ENCODE measurements at places on chromosomes 5 and 9.

DNA sequence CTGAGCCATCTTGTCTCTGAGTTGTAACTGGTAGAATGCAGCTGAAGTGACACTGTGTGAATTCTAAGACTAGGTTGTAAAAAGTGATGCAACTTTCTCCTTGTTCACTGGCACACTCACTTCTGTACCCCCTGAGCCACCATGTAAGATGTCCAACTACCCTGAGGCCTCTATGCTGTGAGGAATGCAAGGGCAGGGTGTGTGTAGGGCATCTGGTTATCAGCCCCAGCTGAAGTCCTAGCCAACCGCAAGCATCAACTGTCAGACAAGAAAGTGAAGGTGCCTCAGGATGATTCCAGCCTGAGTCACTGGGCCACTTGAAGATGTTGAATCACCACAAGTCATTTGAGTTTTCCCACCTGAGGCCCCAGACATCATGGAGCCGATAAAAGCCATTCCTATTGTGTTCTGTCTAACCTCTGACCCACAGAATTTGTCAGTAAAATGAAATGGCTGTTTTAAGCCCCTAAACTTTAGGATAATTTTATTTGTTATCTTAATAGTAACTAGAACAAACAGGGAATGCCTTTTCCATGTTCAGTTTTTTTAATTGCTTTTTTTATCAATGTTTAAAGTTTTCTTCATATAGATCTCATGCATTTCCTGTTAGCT is 18.7 kb upstream of the RHOBTB3 start:
- no peak for DNase-seq

DNA sequence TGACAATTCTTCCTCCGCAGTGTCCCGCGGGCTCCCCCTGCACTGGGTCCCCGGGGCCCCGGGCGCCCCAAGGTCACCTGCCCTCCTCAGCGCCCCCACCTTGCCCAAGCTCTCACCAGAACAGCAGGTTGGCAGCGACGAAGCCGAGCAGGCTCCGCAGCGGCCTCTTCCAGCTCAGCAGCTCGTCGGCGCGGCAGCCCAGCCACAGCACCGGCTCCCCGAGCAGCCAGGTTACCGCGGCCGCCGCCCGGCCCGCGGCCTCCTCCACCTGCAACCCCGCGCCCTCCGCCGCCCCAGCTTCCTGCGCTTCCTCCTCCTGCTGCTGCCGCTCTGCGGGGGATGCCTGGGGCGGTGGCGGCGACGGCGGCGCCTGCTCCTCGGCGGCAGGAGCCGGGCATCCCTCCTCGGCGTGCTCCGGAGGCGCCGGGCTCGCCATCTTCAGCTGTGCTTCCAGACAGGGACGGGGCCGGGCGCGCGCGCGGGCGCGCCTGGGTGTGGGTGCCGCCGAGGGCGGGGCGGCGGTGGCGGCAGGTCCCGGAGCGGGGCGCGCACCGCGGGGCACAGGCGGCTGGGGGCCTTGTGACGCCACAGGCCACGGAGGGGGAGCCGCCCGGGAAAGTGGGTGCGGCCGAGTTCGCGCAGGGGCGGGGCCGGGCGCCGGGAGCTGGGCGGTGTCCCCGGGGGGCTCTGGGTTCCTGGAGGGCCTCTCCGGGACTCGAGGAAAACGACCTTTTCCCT is at the start of gene RETREG1:
RETREG1 (minus strand) TSS at position 462 of the 738 bp plus-strand sequence; CDS start at position 436, 26 bp downstream.
- peak; percentile 81 for DNase-seq

- DNase-seq = no peak
Measured at GRCh38 chr9:77838986-77839385, 190.9 kb upstream of the GNA14 start.

DNA sequence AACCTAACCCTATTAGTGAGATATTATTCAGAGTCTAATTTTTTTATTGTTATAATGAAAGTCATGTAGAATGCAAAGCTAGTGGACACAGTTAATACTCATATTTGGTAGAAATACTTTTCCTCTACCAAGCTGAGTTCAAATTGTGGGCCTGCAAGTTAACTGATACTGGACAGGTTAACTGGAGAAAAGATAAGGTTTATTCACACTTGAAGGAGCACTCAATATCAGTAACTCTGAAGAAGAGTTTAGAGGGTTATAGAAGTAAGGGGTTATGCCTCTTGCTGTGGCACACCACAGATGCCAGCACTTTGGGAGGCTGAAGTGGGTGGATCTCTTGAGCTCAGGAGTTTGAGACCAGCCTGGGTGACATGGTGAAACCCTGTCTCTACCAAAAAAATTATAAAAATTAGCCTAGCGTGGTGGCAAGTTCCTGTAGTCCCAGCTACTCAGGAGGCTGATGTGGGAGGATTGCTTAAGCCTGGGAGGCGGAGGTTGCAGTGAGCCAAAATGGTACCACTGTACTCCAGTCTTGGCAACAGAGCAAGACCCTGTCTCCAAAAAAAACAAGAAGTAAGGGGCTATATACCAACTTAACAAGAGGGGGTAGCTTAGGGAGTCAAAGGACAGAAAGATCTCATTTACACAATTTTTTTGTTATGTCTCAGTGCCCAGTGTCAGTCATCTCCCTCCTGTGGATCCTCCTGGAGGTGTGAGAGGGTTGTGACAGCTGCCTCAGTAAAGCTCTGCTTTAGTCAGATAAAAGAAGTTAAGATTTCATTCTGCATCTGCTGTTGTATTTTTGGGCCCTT is 121.2 kb upstream of the GRHPR start:
- DNase-seq = no peak

DNA sequence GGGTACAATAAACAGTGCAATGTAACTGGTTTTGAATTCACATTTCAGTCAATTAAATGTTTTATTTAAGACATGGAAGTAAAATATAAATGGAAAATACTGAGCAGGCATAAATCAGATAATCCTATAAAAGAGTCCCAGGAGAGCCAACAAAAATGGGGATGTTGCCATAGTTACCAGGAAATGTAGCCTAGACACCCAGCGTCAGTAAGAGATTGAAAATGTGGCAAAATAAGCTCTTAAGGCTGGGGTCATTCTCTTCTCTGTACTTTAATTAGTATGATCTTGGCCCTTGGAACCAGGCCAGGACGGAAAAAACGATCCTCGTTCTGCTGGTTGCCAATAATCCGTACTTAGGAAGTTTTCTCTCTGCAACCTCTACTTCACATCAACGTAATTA is 18.9 kb upstream of the RASEF start:
- DNase-seq = no peak

- DNase-seq = no peak
Measured at GRCh38 chr5:163889369-163889768, 383.9 kb downstream of the MAT2B start.

GRCh38 chr9:123486431-123486830 is 130.4 kb downstream of the CRB2 start:
- DNase-seq = no peak

- DNase-seq = no peak
Measured at GRCh38 chr5:109744261-109744660, 54.5 kb downstream of the MAN2A1 start.

DNA sequence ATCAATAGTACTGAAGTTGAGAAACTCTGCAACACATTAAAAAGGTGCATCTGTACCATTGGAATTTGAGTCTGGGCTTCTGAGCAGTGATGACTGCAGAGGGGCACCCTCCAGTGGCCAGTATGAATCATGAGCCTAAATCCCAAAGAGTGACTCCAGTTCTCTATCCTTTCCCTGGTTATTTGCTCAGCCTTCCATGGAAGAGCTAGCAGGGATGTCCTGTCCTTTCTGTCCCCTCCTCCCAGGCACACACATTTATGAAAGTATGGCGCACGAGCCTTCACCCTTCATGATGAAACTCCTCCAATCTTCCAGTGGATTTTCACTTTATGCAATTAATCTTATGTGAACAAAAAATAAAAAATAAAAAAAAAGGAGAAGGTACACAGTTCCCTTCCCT is 81.0 kb downstream of the ESM1 start:
- no peak for DNase-seq
